Forelimb muscle (tissue), 1 donor: ENCODE measurements at places on chromosomes 1 and 21. TPM values are rescaled to one million over a fixed set of nuclear protein-coding genes. Genes with fewer than 3 reads are reported as not detected.

DNA sequence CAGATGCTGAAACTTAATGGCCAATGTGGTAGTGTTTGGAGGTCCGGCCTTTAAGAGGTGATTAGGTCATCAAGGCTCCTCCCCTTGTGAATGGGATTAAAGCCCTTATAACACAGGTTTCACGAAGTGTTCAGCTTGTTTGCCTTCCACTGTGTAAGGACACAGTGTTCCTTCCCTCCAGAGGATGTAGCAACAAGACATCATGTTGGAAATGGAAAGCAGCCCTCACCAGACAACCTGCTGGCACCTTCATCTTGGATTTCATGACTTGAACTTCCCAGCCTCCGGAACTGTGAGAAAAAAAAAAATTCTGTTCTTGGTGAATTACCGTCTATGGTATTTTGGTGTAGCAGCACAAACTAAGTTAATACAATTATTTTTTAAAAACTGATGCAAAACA, 613.8 kb downstream of the KIF26B start:
- DNase-seq = no peak

GRCh38 chr1:53545663-53546408, 86.6 kb downstream of the DMRTB1 start:
- no peak for DNase-seq

DNA sequence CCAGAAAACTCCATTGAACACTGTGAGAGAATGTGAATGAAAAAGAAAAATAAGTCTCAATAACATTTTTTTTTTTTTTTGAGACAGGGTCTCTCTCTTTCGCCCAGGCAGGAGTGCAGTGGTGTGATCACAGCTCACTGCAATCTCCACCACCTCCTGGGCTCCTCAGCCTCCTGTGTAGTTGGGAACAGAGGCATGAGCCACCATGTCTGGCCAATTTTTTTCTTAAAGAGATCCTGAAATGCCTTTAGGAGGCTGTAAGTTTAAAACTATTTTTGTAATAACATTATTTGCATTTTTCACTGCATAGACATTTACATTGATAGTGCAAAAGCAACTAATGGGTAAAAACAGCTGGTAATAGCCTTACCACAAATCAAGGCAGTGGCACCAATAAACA, 35.3 kb downstream of the GDAP2 start:
- no peak for DNase-seq

GRCh38 chr1:62245201-62245600, 50.6 kb downstream of the L1TD1 start:
- no peak for DNase-seq

GRCh38 chr1:82284213-82284612, 483.5 kb downstream of the ADGRL2 start:
- DNase-seq = no peak

DNA sequence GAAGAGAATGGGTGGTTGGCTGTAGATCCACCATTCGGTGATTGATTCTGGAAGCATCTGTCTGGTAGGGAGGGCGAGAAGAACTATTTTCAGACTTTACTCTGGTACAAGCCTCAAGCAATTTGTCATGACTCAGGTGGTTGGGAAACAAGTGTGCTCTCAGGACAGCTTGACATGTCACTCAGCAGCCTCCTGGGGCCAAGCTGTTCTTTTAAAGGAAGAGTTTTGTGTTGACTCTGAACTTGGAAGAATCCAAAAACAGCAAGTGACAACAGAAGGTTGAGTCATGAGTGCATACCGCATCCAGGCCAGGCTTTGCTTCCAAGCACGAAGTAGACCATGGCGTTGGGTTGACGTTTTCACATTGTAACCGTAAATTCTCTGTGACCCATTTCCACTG, 65.9 kb downstream of the CLIC6 start:
- no peak for DNase-seq

GRCh38 chr1:163305441-163305840, 16.3 kb upstream of the NUF2 start:
- no peak for DNase-seq

The PALMD gene
- 107 TPM for polyA plus RNA-seq

The KRTAP20-2 gene
- not detected for polyA plus RNA-seq

The SH3GLB1 gene
- polyA plus RNA-seq = 171 TPM

The NECAP2 gene
- 32.8 TPM for polyA plus RNA-seq
